ENCODE measurements at places on chromosomes 5 and 9.

DNA sequence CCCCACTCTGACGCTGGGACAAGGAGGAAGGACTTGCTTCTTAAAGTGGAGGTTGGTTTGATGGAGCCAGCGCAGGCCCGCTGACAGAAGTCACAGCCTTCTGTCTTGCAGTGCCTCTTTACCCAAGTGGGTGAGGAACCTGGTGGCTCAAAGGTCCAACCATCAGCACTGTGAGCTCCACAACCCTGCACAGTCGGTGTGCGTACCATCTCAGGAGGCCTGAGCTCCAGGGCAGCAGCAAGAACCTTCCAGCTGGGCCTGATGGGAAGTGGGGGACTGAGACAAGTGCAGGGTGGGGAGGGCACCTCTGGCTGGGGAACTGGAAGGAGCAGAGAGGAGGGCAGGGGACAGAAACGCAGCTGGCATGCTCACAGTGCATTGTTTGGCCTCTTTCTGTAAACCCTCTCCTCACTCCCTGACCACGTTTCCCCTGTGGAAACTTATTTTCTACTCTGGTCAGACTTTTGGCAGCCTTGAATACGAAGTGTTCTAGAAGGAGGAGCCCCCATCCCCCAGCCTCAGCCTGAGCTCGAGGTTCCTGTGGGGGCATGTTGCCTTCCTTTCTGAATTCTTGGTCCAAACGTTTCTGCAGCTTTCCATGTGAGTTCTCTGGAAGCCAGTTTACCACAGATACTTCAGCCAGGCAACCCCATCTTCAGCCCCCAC is 178.5 kb upstream of the PITX1 start:
- no peak for DNase-seq

DNA sequence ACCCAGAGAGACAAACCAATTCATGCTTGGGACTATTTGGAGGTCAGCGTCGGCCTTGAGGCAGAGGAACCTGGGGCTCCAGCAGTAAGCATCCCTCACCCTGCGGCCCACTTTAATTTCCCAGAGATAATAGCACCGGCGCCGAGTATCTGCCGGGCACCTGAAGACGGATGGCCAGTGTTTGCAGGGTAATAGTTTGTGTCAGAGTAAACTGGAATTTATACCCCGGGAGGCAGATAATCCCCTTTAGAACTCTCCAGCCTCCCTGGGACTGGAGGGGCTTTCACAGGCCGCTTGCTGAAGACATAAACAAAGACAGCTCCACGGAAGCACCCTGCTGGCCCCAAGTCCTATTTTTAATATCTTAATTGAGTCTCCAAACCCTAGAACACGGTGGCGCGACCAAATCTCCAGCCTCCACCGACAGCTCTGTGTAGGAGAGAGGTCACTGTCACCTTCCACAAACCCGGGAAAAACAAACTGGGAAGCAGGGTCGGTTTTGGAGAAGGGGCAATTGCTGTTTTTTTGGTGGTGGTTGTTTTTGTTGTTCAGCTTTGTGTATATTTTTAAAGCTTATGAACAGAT is 17.4 kb upstream of the FCN1 start:
- DNase-seq, result no peak

- DNase-seq, result no peak
These were observed 309.2 kb downstream of the AGTPBP1 start for GRCh38 chr9:85432599-85432998.

DNA sequence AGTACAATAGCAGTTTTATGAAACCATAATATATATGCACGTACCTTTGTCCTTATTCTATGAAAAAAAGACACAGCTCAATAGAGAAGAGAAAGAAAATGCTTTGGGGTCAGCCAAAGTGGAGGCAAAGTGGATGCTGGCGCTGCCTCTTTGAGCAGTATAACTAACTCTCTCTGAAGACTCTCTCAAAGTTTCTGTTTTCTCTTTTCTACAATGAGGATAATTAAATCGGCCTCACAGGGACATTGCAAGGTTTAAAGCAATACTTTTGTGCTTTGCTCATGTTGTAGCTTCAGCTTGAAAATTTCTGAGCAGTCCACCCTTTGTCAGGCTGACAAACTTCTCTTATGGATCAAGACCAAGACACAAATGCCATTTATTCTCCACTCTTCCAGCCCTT is 455.1 kb upstream of the MPDZ start:
- DNase-seq, result no peak

- DNase-seq, result no peak
These were observed 32.5 kb upstream of the SYNPO start for GRCh38 chr5:150607991-150608390.

DNA sequence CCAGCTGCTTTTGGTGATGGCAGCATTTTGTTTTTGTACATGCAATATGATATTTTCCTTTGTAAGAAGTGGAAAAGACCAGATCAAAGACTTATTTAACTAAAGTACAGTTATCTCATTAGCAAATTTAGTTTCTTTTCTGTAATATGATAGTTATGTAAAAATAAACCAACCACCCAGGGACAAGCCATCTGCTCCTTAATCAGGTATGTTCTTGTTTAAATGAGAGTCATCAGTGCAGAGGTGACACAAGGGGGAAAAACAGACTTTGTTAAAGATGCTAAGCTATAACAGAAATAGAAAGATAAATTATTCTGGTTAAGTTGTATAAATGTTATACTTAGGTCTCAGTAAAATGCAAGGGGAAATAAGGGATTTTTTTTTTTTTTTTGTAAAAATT is 805.7 kb upstream of the SEMA6A start:
- no peak for DNase-seq

DNA sequence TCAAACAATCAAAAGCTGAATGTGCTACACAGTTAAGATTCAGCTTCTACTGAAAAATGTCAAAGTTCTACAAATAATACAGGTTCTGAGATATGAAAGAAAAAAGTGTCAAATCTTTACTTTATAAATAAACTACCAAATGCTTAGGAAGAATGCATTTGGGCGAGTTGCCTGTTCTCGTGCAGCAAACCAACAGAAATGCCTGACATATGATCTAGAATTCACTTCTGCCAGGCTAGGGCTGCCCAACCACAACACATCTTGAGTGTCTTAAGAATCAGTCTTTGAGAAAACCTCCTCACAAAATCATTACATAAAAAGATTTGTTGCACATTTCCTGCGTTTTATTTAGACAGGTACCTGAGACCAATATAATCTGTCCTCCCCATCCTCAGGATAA is 42.2 kb downstream of the ANKH start:
- DNase-seq, result no peak

GRCh38 chr5:126253406-126253805 is 169.8 kb upstream of the GRAMD2B start:
- DNase-seq, result no peak

DNA sequence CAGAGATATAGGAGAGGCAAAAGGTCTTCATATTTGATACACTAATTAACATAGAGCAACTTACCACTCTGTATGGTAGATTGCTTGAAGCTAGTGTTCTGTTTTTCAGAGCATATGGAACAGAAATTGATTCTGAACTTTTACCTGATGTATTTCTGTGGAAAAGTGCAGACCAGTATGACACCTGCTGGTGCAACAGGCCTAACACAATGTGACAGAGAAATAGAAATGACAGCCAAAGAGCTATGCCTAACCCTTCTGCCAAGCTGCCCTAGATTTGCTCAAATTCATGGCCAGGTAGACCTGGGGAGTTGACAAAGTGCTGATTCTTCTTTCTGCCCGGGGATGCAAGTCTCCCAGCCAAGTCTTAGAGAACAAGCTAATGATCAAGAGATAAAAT is 65.4 kb upstream of the RNF180 start:
- no peak for DNase-seq

DNA sequence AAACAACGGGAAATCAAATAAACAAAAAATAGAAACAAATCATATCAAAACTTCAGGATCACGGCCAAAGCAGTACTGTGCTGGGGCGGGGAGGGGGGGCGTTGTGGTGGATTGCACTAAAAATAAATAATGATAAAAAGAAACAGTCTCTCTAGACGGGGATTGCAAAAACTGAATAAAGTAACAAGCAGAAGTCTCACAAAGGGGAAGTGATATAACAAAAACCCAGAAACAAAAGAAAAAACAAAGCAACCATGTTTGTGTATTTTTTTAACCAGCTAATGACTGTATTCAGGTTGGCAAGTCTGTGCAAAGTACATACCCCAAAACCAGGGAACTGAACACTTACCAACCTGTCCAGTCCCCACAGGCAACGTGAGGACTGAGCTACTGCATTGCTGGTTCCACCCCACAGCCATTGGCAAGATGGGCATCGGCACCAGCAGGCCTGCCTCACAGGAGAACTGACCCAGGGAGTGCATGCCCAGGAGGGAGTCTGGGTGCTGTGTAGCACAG is 24.1 kb downstream of the BICD2 start:
- DNase-seq, result no peak

GRCh38 chr5:6914347-6914746 is 201.1 kb downstream of the TENT4A start:
- DNase-seq, result no peak

DNA sequence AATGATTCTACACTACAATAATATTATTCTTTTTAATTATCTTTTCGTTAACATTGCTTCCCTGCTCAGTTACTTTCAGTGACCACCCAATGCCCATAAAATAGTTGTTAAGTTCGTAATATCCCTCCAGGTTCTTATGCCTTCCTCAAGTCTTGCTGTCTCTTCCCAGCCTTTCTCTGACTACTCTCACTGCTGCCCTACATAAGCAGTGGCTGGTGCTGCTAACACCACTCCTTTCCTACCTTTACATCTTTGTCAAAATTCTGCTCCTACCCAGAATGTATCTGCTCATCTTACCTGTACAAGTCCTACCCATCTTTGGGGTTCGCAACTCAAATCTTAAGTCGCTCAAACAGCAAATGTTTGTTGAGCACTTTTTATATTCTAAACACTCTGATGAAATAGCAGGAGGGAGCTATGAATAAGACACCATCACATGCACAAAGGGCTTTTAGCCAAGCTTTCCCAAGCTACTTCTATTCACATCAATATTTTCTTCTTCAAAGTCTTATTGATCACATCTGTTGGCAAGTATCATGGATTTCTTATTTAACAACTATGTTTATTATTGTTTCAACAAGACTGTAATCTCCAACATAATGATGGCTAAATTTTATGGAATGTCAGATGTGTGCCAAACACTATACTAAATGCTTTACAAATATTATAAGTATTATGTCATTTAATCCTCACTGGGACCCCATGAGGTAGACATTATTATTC is 29.5 kb downstream of the SLC25A46 start:
- no peak for DNase-seq

DNA sequence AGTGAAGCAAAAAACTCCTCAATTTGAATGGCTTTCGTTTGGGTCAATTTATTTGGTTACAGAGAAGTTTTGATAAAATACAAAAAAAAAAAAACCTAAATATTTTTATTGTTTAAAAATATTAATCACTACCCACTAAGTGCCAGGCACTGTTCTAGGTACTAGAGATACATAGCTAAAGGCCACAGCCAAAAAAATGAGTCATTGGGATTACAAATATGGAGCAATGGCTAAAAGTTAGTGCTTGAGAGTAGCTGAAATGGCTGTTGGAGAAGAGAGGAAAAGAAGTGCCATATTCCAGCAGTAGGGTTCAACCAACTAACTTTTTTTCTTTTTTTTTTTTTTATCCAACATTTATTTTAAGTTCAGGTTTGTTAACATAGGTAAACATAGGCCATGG is 130.1 kb upstream of the PTGER4 start:
- no peak for DNase-seq

DNA sequence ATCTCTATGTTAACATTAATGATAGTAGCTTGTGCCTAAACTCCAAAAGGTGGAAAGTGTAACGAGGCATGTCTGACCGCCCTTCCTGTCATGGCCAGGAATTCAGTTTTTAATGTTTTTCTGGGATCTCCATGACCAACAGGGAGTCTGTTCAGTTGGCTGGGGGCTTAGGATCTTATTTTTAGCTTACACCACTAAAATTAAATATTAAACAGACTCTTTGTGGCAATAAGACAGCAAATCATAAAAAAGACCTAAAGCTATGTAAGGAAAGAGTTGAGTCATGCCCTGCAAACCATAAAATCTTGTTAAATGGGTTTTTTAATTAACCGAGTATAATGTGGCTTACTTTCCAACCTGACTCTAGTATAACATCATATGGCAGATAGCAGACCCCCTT is 247.8 kb downstream of the DIRAS2 start:
- DNase-seq, result no peak

DNA sequence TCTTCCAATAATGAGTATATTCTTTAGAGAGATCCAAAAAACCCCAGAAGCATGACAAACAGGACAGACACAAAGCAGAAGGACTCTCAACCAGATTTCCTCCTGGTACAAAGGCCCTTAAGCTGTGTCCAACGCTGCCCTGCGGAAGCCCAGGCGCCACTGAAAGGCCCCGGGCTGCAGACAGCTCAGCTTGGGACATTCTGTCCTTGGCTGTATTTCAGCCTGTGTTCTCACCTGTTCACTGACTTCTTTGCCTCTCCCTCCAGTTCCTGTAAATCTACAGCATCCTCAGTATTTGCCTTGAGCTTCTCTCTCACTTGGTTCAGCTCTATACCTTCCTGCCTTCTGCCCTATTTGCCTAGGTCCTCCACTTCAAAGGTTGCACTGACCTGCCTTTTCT is 96.5 kb downstream of the SH3TC2 start:
- DNase-seq, result no peak
